Stimulated activated naive CD8-positive, alpha-beta T cell treated with anti-CD3 and anti-CD28 coated beads, Interleukin-15, amount 100 ng/mL, for 72 hours (primary cell): ENCODE measurements at places on chromosomes 3 and 15.
A peak's percentile ranks its signal among the peaks of the same experiment; 100 is the strongest.

- no peak for DNase-seq
Measured at GRCh38 chr15:42409011-42409410, 49.7 kb downstream of the CAPN3 start.

- no peak for DNase-seq
Measured at GRCh38 chr15:42165106-42165505, 8.7 kb upstream of the PLA2G4F start.

GRCh38 chr15:33104212-33104611 is 90.3 kb downstream of the FMN1 start:
- DNase-seq = peak; percentile 37

DNA sequence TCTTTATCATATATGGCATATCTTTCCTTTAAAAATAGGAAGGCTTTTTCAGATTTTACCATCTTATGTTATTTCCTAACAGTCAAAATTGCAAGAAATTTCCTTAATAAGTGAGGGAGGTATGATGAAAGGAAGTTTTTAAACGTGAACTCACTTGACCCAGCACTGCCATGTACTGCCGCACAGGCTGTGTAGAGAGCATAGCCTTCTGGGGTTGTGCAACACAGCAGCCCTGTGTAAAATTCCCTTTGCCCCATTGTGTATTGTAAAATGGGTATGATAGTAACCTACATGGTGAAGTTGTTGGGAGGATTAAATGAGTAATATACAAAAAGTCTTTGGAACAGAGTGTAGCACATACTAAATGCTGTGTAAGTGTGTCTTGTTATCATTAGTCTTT is 78.6 kb downstream of the PEX5L start:
- DNase-seq = no peak

GRCh38 chr3:72272356-72272755 is 487.4 kb upstream of the PROK2 start:
- no peak for DNase-seq

DNA sequence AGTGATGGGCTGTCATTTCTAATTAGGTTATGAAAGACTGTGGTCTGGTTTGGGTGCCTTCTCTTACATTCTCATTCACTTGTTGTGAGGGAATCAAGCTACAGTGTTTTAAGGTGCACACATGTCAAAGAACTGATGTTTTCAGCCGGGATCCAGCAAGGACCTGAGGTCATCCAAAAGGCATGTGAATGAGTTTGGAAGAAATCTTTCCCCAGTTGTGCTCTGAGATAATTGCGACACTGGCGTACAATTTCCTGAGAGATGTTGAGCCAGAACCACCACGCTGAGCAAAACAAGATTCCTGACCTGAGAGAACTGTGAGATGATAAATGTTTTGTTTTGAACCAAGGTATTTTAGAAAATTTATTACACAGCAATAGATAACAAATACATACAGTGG is 295.3 kb upstream of the SLITRK3 start:
- DNase-seq = no peak

DNA sequence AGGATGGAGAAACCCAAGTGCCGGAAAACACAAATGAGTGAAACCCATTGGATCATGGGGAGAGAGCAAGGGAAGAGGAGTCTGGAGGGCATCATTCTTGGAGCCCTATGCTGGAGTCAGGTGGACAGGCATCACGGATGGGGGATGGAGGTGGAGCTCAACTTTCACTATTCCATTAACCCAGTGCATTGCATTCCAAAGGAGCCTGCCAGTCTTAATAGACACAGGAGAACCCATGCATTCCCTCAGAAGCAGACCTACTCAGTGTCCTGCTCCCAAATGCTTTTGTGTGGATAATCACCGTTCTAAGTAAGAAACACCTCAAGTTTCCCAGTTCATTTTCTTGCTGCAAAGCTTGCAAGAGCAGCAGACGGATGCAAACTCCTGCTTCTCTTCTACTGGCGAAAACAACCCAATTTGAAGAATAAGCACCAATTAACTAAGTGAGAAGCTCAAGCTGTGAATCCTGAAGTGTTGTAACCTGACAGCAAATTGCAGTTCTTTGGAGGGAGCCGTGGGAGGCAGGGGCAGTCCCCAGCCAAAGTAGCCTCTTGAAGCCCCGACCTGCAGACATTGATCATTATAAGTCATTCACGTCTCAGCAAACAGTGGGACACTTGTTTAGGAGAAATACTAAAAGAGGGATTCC is 25.3 kb downstream of the SEMA5B start:
- no peak for DNase-seq

DNA sequence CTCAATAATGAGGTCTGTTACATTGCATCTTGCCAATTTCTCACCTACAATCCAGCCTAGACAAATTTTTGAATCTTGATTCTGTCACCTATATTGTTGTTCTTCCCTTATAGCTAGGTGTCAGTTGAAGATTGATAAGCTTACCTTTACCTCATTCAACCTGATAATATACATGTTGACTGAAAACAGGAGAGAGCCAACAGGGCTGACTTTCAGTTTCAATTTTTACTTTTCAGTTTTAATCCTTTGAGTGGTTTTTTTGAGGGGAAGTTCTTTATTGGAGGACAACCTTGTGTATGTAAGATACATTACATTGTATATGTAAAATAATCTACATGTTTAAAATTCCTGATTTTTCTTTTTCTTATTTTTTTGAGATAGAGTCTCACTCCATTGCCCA is 5.8 kb downstream of the ATP13A5 start:
- DNase-seq = no peak

GRCh38 chr15:80183886-80184285 is 31.1 kb downstream of the FAH start:
- no peak for DNase-seq

- no peak for DNase-seq
Measured at GRCh38 chr3:9441501-9442221, 44.2 kb downstream of the SETD5 start.

DNA sequence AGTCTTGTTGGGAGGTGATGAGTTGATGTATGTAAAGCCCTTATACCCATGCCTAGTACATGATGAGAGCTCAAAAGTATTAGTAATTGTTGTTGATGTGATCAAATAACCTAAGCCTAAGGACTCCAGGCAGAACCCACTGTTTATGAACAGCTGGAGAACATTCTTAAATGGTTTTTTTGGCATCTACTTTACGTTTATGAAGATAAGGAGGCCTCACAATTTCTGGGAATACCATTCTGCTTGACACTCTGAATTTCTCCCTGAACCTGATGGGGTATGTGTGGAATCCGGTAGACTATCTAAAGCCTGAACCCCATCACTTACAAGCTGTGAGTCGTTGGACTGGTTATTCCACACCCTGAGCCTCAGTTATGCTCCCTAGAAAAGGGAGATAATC is 244.6 kb upstream of the WNT5A start:
- DNase-seq = no peak

DNA sequence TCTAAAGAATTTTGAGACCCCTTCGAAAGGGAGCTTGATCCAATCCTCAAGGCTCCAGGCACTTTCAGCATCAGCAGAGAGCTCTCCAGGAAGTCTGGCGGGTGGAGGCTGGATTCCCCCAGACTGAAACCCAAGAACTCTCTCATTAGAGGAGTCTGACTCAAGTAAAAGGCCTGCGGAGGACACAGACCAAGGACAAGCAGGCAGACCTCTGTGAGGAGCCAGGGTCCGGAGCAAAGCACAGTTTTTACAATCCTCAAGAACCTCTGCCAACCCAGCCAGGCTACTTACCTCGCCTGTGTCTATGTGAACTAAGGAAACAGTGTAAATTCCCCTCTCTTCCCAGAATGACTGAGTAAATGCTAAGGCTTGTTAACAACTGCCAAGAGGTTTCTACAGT is 86.2 kb downstream of the FBN1 start:
- DNase-seq = no peak

GRCh38 chr3:122678506-122678905 is 2.1 kb upstream of the PARP14 start:
- no peak for DNase-seq

- no peak for DNase-seq
Measured at GRCh38 chr3:51967384-51968169, at the start of gene PCBP4. PCBP4 (minus strand) TSS chr3:51967454; CDS start chr3:51961240, 6,214 bp downstream.

DNA sequence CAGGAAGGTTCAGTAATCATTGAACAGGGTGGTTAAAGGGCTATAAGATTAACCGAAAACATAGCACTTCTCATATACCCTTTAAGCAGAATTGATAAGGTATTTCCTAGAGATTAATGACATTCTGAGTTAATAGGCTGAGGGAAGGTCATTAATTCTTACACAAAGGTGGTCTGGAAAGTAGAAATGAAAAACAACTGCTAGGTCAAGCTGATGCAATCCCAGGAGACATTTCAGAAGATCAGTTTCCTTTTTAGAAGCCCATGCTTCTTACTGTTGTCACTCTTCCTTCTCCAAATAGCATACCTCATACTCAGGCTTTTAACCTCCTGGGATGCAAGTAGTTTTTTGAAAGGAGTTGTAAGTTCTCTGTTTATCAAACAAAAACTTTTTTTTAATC is 8.8 kb downstream of the FILIP1L start:
- DNase-seq = peak; percentile 37

- DNase-seq = no peak
Measured at GRCh38 chr3:77917225-77917624, 877.3 kb downstream of the ROBO2 start.

GRCh38 chr15:75454471-75455378 is 3.2 kb upstream of the SIN3A start:
- peak; percentile 90 for DNase-seq

DNA sequence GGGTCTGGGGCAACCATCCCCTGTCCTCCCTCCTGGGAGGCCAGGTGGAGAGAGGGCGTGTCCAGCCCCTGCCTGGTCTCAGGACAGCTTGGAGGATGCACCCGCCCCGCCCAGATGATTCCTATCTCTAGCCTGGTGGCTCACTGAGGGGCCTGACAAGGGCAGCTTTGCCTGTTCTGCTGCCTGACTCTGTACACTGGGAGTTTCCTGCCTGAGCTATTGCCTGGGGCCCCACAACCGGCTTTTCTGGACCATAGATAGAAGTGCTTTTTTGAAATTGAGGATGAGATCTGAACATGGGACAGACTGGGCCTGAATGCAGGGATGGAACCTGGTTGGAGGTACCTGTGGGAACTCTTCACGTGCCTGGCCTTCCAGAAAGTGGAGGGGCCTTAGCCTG is 751 bp upstream of the PLA2G4E start:
- DNase-seq = no peak

DNA sequence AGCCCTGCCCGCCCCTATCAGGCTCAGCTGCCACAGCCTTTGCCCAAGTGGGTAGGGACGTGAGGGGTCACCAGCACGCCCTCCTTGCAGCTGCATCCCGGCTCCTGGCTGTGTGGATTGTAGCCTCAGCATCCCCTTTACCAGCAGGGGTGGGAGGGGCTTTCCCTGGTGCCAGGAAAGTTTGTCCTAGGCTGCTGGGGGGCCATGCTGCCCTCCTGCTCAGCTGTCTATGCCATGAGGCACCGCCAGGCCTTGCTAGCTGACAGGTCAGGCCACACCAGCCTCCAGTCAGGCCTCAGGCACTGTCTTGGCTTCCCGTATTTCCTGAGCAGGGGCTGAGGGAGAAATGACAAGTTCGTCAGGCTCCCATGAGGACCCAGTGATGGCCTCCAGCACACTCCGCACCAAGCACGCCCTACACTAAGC is 32.3 kb downstream of the TKT start:
- no peak for DNase-seq

GRCh38 chr3:171556148-171556547 is 95.9 kb upstream of the TNIK start:
- no peak for DNase-seq

- no peak for DNase-seq
Measured at GRCh38 chr3:86948822-86949221, 42.1 kb downstream of the VGLL3 start.

- DNase-seq = no peak
Measured at GRCh38 chr3:197539651-197540051, 16.1 kb downstream of the BDH1 start.

GRCh38 chr3:133487920-133488540 is 85.5 kb upstream of the CDV3 start:
- peak; percentile 43 for DNase-seq

- no peak for DNase-seq
Measured at GRCh38 chr3:194176274-194176991, 40.5 kb downstream of the HES1 start.

DNA sequence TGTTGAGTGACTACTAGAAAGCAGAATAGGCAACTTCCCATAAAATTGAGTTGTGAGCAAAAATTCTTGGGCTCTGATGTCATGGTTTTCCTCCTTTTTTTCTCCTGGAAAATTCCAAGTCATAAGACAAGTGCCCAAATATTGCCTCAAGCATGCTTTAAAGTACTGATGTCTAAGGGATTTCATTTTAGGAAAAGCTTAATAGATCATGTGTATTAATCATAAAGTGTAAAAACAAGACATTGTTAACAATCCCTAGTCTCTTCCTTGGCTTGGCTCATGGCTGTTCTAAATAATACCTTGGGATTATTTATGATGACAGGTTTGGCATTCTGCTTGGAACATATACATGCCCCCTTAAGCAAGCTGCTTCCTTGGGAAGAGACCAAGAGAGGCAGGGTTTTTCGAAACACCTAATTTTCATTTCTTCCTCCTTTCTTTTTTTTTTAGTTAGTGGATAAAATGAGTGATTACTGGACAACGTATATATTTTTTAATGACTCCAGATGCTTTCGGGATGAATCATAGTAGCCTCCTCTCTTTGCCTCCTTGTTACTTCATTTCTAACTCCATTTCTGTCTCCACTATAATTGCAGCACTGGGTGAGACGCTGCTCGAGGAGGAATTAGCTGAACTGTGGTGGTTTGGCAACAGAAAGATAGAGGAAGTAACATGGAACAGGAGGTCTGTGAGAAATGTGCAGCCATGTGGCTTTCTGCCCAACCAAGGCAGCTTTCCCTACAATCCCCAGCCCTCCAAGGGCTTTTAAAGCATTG is 104.9 kb downstream of the TPRG1 start:
- DNase-seq = no peak

GRCh38 chr3:66372681-66373350 is 128.0 kb downstream of the LRIG1 start:
- no peak for DNase-seq

DNA sequence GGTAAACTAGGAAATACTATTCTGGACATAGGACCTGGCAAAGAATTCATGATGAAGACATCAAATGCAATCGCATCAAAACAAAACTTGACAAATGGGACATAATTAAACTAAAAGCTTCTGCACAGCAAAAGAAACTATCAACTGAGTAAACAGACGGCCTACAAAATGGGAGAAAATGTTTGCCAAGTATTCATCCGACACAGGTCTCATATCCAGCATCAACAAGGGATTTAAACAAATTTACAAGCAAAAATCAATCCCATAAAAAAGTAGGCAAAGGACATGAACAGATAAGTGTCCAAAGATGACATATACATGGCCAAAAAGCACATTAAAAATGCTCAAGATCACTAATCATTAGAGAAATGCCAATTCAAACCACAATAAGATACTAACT is 1088.9 kb downstream of the NAALADL2 start:
- no peak for DNase-seq

GRCh38 chr3:143988306-143988705 is 16.7 kb downstream of the DIPK2A start:
- DNase-seq = no peak

- DNase-seq = no peak
Measured at GRCh38 chr3:191197761-191198306, 1.2 kb upstream of the OSTN start.

DNA sequence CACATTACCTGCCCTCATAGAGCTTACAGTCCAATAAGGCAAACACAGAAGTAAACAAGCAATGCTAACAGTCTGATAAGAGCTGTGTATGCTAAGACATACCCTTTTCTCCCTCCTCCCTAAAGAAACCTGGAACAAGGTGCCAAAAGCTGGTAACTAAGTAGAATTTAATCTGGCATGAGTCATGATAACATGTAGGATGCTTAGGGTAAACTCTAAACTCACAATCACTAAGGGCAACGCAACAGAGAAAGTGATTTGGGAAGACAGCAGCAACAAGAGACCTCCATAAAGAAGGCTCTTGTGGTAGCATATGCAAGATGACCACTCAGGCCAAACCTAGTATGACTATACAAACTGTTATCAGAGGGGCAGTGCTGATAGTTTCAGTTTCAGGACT is 55.5 kb downstream of the MYO1E start:
- no peak for DNase-seq
